Heart left ventricle (tissue), 16 donors: ENCODE measurements at places on chromosomes 13 and 19. TPM values are rescaled to one million over a fixed set of nuclear protein-coding genes. Genes with fewer than 3 reads are reported as not detected.

Gene FSTL3
- total RNA-seq = 264 TPM

Gene MEGF8
- 26.5 TPM for total RNA-seq

Gene SHKBP1
- total RNA-seq = 52.8 TPM

Gene PALM3
- not detected for total RNA-seq

Gene MRPL34
- 97.8 TPM for total RNA-seq

Gene ZNF497
- 0.61 TPM for total RNA-seq

Gene N4BP2L1
- total RNA-seq = 11.8 TPM

Gene UGGT2
- 15.3 TPM for total RNA-seq

Gene ZNF792
- total RNA-seq = 4.2 TPM

Gene COL4A1
- 135 TPM for total RNA-seq

Gene NXNL1
- total RNA-seq = not detected

Gene TMEM145
- not detected for total RNA-seq

DNA sequence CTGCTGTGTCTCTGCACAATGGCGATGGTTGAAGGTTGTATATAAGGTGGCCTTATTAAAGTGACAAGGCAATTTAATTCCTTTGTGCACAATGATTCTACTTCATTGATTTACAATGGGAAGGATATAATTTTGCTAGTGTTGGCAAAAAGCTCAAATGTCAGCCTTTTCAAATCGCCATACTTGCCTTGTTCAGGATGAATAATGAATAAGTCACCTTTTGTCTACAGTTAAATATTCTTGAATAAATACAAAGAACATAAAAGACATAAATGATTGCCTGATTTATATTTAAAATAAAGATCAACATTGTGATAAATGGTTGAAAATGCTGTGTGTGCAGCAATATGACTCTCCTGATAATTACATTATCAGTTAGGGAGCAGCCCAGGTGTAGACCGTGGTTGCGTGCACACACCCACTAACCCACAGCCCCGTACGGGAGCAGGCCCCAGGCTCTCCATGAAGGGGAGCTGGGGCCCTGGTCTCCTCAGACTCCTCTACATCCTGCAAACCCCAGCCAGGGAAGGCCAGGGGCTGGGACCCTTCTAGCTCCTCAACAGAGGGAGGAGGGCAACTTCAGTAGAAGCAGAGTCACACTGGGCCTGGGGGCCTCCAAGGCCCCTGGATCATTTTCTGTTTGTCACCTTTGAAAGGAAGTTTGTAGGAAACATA lies 64.9 kb downstream of the TEX29 start:
- no peak for DNase-seq

GRCh38 chr13:95623141-95623540 lies 21.4 kb downstream of the DZIP1 start:
- DNase-seq = no peak

GRCh38 chr13:43936647-43937046 lies 56.9 kb downstream of the LACC1 start:
- DNase-seq = no peak

DNA sequence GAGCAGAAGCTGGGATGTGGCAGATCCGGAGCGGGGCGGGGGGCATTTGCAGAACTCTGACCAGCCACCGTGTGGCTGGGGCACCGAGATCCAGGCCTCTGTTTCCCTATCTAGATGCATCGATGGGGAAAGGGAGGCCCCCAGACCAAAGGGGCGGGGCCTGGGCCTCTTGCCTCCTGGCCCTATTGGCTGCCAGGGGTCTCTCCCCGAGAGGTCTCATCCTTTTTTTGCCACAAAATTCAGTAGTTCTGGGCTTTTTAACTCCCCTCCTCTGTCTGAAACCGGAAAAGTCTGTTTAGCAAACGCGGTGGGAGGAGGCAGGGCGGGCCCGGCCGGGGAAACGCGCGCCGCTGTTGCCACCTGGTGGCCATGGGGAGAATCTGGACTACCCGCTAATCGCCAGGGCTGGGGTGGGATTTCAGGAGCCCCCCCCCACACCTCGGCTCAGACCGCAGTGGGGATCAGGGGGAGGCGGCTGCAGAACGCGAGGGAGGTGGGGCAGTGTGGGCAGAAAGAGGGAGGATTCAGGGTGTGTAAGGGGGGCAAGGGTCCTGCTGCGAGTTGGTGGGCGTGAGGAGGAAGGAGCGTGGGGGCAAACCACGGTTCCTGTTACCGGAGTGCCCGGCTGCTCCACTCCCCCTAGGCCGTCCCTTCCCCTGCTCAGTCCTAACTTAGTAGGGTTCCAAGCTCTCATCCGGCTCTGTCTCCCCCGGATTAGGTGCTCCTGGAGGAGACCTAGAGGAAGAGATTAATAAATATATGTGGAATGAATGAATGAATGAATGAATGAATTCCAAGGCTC lies 28.3 kb downstream of the IL12RB1 start:
- peak; percentile 84 for DNase-seq

- no peak for DNase-seq
These were observed 32.7 kb downstream of the TIMM13 start for GRCh38 chr19:2394442-2395292.

DNA sequence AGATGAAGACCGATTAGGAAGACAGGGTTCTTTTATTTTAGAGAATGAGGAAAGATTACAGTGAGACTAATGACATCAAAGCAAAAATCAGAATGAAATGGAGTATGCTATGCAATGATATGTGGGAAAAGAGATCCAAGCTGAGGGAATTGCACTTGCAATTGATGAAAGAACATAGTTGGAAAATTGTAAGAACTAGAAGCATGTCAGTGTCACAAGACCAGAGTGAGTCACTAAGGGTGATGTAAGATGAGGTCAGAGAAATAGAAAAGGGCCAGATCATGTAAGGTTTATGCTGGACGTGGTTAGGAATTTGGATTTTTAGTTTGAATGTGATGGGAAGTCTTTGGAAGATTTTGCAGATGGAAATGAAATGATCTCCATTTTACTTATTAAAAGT lies 1937.3 kb downstream of the OLFM4 start:
- no peak for DNase-seq

DNA sequence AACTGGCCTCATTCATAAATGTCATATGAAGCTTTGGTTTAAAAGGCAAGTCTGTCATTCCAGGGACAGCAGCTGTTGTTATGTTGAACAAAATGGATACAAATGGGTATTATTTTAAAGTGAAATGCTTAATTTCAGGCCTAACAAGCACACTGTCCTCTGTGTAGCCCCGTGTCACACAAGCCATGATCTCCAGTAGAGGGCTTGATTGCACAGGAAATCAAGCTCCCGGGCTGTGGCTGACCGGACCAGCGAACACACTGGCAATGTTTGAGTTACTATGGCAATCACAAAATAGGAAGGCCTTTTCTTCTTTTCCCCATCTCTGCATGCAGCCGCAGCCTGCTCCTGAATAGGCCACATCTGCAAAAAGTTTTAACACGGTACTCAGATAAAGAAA lies 64.0 kb upstream of the GSX1 start:
- DNase-seq = no peak

GRCh38 chr13:74251778-74252519 lies 117.7 kb upstream of the KLF12 start:
- DNase-seq = no peak

GRCh38 chr13:38415233-38415632 lies 65.6 kb downstream of the UFM1 start:
- peak; percentile 6 for DNase-seq

DNA sequence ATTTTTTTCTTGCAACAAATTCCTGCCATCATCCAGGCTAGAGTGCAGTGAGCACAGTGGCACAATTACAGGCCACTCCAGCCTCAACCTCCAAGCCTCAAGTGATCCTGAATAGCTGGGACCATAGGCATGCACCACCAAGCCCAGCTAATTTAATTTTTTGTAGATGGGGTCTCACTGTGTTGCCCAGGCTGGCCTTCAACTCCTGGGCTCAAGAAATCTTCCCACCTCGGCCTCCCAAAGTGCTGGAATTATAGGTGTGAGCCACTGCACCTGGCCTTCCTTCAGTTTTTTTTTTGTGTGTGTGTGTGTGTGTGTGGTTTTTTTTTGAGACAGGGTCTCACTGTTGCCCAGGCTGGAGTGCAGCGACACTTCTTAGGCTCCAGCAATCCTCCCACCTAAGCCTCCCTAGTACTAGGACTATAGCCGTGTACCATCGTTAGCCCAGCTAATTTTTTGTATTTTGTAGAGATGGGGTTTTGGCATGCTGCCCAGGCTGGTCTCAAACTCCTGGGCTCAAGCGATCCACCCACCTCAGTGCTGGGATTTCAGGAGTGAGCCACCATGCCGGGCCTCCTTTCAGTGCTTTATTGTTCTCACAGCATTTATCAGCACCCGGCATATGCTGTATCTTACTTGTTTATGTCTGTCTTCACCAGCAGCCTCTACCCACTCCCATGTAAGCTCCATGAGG lies 5.9 kb upstream of the SRRM5 start:
- DNase-seq = no peak

- peak; percentile 60 for DNase-seq
These were observed at the start of gene LMO7 for GRCh38 chr13:75635828-75636435. Gene LMO7, plus strand, starts transcription at chr13:75636330. Its CDS starts 328 bp downstream, at chr13:75636658.

DNA sequence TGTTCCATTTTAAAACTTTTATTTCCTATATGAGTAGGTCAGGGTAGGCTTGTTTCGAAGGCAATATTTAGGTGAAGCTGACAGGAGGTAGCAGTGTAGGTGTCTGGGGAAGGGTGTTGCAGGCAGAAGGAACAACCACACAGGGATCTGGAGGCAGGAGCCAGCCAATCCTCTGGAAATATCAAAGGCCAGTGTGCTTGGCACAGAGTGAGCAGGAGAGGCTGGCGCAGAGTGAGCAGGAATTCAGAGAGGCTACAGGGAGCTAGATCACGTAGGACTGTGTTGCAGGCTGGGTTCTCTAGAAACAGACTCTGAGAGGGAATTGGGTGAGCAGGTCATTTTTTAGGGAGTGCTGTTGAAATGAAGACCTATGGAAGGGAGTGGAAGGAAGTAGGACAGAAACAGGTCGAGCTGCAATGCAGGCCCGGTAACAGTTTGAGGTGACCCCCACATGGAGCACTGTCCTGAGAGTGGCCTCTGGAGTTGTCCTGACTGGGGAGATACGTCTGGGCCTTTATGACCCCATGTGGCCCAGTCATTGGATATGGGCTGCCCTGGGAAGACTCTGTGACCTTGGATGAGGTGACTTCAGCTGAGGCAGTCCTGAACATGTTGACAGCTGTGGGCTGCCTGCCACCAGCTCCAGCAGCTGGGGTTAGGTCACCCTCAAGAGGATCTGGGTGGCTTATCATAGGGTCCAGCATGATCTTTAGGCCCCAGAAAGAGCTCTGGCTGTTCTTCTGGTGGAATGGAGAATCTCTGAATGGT lies 51.7 kb downstream of the ERCC5 start:
- peak; percentile 76 for DNase-seq
